ENCODE measurements at places on chromosomes 5 and 9.

GRCh38 chr9:130240410-130241197, 25.0 kb upstream of the HMCN2 start:
- peak; percentile 33 for DNase-seq

DNA sequence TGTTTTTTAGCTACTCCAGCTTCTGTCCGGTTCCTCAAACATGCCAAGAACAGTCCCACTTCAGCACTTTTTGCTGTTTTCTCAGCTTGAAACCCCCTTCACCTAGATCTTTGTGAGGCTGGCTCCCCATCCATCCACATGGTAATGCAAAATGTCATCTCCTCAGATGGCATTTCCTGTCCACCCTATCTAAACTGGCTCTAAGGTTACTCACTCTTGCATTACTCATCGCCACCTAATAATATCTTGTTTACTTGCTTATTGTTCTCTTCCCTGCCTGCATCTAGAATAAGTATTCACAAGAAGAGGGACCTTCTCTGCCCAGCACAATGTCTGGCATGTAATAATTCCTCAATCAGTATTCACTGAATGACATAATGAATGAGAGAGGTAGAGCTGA, 220.1 kb downstream of the FAM114A2 start:
- no peak for DNase-seq

DNA sequence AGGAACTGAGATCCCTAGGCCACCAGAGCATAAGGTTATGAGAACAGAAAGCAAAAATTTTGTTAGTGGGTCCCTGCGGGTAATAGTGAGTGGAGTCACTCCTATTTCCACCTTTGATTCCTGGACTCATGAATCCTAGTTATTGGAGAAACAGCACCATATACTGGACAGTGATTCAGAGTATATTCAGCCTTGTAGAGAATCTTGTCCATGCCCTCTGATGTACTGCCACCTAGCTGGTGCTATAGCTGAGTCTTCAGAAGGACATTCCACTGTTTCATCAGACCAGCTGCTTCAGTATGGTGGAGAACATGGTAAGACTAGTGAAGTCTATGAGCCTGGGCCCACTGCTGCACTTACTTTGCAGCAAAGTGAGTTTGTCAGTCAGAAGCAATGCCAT, 25.0 kb upstream of the ITGA2 start:
- no peak for DNase-seq

DNA sequence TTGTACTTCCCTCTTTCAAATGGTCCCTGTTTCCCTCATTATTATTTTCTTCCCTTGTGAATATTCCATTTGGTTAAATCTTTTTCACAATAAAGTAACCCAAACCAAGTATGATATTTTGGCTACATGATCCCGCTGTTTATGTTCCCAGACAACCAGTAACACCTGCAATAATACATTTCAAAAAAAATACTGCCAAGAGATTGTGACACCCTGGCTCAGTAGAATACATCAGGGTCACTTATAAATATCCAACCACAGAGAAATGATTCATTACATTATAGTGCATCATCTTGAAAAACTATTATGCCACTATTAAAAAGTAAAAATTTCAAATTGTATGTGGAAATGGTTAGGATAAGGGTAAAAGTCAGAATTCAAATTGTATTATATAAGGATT, 7.2 kb upstream of the OXCT1 start:
- DNase-seq: no peak

- DNase-seq: no peak
Observed at GRCh38 chr5:108830705-108831276, 83.1 kb downstream of the FER start.

DNA sequence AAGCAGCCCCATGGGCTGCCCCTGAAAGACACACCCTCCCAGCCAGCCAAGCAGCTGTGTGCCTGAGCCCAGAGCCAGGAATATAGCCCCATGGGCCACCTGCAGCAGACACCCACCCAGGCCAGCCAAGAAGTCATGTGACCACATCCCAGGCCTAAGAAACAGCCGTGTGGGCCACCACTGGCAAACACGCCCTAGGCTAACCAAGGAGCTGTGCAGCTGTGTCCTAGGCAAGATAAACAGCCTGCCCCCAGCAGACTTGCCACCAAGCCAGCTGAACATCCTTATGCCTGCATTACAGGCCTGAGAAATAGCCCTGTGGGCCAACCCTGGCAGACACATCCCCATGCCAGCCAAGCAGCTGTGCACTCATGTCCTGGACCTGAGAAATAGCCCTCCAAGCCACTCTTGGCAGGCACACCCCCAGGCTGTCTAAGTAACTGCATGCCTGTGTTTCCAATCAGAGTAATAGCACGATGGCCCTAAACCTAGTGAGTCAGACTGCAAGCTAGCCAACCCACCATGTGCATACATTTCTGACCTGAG, 143.0 kb downstream of the ADAMTS6 start:
- no peak for DNase-seq

DNA sequence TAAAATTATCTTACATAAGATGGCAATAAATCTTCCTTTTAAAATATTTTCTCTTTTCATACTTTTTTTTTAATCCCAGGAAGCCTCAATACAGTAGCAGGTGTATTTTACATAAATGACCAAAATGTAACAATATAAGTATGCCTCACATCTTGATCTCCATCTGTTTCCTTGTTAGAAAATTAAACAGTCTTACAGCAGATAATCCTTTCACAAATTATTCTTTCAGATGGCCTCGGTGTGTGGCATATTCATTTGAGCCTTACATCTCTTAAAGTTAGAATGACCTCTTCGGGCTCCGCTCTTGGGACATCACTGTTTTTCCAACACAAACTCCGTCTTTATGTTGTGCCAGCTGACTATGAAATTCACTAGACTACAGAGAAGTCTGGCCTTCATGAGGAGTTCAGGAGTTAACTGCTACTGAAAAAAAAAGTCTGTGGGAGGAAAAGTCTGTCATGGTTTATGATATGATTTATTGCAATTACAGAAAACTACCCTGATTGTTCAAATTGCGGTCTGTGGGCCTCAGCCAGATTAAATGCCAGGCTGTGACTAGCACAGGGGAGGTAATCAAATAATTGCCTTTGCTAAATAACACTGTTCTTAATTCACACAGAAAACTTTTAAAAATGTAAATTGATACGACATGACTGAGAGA, 292.9 kb upstream of the PUM3 start:
- no peak for DNase-seq
